HCEC 1CT (cell line): ENCODE measurements at places on chromosomes 11 and 22.

DNA sequence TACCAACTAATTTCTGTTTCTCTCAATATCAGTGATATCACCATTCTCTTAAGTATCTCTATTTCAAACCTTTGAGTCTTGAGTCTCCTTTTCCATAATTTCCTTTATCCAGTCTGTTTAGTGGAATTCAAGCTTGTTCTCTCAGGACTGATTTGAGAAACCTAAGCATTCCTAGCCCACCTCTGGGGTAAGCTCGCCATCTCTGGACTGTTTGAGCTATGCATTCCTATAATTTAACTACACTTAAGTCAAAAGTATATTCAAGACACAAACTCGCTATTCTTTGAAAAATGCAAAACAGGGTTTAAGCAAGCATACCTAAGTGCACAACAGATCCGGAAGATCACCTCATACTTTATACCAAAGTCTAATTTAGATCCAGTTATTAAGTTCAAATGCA is 2.1 kb upstream of the DLAT start:
- no peak for DNase-seq

DNA sequence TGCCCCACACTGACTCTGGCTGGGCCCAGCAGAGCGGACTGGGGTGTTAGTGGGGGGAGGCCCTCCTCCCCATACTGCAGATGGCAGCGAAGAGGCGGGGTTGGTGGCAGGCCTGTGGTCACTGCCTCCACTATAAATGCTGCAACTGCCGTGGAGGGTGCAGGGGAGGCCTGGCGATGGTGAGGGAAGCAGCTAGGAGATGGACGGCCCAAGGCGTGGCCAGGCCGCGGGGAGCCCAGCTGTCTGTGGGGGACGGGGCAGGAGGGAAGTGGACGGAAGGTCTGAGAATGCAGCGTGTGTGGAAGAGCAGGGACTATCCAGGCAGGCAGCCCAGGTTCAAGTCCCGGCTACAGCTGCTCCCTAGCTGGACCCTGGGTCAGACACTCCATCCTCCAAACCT is 18.3 kb downstream of the DNAL4 start:
- no peak for DNase-seq

- peak; percentile 70 for DNase-seq
Measured at GRCh38 chr11:61891331-61892084, at the start of gene FADS3. TSS of gene FADS3 (minus strand) at chr11:61891545. CDS start at chr11:61891381, 164 bp downstream.

DNA sequence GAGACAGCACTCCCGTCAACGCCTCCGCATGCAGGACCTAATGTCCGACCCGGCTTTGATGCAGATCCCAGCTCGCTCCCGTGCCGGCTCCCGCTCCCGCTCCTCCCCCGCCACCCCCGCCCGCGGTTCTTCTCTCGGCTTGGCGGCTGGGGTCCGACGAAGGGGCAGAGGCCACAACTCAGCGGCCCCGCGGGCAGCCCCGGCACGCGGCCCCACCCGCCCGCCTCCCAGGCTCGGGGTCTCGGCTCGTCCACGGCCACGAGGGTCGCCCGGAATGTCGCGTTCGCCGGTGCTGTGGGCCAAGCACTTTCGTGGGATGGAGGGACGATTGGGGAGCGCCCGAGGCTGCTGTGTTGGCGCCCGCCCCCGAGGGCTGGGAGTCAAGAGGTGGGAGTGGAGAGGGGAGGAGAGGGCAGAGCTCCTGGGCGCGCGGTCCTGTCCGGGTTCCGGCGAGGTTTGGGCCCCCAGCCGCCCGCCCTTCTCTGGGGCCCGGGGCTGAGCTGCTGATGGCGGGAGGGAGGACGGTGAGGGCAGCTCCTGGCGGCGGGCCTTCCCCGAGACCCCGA is 5.3 kb upstream of the TBX1 start:
- DNase-seq, result no peak

- DNase-seq, result no peak
Measured at GRCh38 chr22:42303396-42304323, 33.2 kb upstream of the TCF20 start.

DNA sequence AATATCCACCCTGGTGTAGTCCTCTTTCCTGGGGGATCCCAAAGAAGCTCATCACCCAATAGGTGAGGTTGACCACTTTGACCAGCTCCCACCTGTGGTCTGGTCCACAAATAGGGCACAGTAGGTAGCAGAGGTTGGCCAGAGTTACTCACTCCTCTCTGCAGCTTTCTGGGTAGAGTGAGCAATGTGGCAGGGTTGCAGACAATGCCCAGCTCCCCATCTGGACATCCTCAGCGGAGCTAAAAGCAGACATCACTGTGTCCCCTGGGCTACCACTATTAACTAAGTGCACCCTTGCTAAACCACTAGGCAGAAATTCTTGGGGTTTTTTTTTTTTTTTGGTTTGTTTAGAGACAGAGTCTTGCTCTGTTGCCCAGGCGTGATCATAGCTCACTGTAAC is 48.4 kb upstream of the TP53I11 start:
- DNase-seq, result no peak

GRCh38 chr11:112227471-112227870 is 1.2 kb downstream of the PTS start:
- DNase-seq, result no peak

GRCh38 chr22:19765477-19766239 is 5.1 kb downstream of the TBX1 start:
- no peak for DNase-seq

DNA sequence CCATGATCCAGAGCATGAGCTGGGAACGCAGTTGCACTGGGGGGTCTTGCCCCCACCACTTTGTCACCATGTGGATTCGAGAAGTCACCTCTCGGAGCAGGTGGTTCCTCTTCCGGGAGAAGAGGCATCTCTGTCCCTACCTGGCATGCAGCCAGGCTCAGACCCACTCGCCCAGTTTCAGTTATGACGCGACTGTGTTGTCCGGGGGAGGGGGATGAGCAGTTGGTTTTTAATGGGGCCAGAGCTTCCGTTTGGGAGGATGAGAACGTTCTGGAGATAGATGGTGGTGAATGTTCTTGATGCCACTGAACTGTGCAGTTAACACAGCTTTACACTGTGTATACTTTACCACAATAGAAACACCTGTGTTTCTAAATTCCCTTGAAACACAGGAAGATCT is 41.5 kb downstream of the DHCR7 start:
- DNase-seq, result no peak

GRCh38 chr11:28338371-28338770 is 230.2 kb downstream of the METTL15 start:
- peak; percentile 59 for DNase-seq

- DNase-seq, result no peak
Measured at GRCh38 chr22:19988965-19989724, 27.5 kb downstream of the ARVCF start.

- DNase-seq, result no peak
Measured at GRCh38 chr22:49590851-49591445, 236.7 kb downstream of the BRD1 start.

DNA sequence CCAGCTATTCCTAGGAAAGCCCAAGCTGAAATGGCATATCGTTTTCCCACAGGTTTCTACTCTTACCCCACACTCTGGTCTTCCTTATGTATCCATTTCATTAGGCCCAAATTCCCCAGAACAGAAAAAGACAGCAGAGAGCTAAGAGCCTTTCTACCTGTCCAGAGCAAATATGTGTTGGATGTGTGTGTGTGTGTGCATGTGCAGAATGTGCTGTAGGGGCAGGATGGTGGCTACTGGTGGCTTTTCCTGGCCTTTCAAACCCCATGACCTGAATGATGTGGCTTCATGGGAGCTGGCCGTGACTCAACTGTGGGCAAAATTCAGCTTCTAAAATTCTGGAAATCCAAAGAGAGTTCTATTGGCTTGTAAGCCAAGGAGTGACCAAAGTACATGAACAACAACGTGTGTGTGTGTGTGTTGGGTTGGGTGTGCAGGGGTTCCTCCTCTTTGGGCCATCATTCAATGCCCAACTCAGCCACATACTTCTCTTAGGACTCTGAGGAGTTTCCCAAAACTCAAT is 421.4 kb upstream of the CADM1 start:
- no peak for DNase-seq

DNA sequence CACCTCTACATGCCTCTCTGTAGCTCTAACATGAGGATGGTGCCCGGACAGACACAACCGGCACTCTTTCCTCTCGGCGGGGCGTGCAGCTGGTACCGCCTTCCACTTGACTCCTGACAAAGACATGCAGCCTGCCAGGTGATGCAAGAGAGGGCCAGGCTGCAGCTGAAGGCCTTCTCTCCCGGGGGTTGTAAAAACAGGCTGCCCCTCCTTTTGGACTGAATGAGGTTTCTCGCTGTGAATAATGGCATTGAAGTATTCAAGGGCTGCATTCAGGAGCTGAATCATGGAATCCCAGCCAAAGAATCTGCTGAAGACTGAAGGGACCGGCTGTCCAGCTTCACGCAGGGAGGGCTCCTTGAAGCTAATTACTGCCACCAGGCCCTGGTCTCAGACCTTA is 110.9 kb downstream of the GALNT18 start:
- DNase-seq, result no peak

DNA sequence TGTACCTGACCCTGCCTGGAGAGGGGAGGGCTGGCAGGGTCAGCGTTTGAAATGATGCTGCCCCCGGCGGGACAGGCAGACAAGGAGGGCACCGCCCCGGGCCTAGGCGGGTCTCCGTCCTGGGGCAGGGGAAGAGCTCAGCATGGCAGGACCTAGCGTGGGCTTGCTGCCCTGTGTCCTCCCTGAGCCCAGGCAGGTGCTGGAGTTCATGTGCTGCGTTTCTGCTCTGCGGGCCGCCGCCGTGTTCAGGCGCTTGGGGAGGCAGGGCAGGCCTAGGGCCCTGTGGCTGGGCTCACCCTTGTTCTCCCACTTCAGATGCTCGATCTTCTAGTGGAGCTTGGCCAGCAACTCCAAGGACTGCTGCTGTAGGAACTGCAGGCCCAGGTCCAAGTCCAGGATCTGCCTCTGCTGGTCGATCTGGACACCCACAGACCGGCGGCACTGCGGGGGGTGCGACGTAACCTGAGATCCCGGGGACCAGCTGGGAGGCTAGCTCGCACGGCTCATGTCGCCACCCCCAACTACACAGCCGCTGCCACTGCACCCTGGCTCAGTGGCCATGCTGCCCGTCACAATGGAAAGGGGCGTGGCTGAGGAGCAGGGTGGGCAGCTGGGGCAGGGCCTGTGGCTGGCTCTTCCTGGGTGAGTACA is 84.4 kb downstream of the MED15 start:
- no peak for DNase-seq
